Adipocyte (in vitro differentiated cells): ENCODE measurements at places on chromosomes 12 and 14.
A peak's percentile ranks its signal among the peaks of the same experiment; 100 is the strongest.

GRCh38 chr12:15717940-15718567 is 71.1 kb downstream of the EPS8 start:
- no peak for DNase-seq

GRCh38 chr14:37246427-37246829 is 48.7 kb downstream of the MIPOL1 start:
- DNase-seq, result peak; percentile 81

- DNase-seq, result peak; percentile 84
These were observed 1.2 kb upstream of the BMAL2 start for GRCh38 chr12:27331291-27331926.

DNA sequence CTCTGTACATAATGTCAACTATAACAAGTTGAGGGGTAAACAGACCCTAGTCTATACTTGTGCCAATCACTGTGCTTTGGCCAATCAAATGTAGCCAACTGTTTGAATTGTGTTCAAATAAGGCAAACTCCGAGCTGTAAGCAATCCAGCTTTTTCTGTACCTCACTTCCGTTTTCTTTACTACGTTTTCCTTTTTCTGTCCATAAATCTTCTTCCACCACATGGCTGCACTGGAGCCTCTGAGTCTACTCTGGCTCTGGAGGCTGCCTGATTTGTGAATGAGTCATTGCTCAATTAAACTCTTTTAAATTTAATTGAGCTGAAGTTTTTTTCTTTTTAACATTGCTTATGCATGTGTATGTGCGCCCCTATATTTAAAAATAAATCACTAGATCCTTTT is 29.7 kb downstream of the CLEC1A start:
- no peak for DNase-seq

DNA sequence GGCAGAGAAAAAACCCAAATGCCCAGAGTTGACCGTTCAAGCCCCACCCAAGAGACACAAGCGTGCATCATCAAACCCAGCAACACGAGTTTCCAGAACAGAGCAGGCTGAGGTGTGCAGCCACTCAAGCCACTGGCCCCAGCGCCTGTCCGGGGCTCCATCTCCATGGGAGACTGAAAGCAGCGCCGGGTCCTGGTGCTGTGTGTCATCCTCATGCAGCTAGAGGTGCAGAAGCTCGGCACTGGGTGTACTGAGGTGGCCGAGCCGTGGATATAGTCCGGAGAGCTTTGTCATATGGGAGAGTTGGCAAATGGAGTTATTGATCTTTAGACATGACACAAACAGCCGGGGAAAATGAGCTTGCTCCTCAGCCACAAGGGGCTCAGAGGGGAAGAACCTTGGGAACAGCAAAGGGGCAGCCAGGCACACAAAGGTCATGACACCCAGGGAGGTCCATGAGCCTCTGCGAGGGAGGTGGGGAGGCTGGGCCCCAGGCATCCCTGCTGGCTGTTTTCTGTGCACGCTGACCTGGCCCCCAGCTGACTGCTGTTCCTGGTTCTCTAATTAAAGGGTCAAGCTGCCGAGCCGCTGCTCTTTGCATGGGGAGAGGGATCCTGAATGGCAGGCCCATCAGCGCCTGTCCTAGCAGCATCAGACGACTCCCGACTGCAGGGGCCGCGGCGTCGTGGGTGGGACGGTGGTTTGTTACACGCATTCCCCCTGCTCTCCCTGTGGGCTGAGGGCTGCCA is 145.4 kb upstream of the SFSWAP start:
- DNase-seq, result no peak

DNA sequence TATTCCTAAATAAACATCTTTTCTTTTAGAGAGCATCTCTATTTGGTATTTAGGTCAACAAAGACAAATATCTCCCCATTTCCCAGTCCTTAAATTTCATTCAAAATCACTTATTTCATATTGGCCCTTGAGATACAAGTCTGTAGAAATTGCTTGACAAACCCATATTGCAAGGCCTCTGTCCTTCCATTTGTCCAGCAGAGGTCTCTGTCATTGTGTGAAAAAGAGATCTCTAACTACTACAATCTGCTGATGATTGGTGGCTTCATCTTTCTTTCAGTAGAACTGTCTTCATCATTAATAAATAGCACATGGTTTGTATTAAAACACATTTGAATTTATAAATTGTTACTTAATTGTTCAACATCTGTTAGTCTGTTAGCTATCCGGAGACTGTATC is 252.6 kb downstream of the ACSS3 start:
- DNase-seq, result peak; percentile 5

- DNase-seq, result peak; percentile 75
These were observed 256.0 kb downstream of the PPFIA2 start for GRCh38 chr12:81502912-81503695.

- peak; percentile 21 for DNase-seq
These were observed 128.9 kb downstream of the SNAPC1 start for GRCh38 chr14:61891170-61891569.

GRCh38 chr12:54475537-54475936 is 2.1 kb upstream of the GTSF1 start:
- DNase-seq, result peak; percentile 72

DNA sequence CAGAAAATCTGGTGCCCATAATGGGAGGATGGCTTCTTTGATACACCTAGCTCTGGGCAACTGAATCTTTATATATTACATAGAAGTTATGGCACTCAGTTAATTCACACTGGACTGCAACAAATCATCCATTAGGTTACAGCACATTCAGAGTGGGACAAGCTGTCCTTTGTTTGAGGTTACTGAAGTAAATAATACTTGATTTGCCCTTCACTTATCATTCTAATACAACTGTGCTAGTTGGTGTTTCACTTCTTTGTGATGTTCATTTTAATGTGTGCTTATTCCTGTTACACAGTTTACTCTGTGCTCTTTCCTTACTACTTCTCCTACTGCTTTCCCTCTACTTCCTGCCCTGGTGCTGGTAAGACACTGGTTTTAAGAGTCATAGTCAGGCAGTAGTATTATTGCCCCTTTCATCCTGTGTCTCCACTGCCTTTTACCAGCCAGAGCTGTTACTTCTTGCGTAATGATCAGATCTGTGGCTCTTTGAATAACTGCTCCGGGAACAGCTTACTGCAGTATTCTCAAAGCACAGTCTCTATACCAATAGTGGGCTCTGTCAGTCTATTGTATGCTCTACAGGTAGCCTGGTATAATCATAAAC is 36.4 kb upstream of the GXYLT1 start:
- DNase-seq, result peak; percentile 47

DNA sequence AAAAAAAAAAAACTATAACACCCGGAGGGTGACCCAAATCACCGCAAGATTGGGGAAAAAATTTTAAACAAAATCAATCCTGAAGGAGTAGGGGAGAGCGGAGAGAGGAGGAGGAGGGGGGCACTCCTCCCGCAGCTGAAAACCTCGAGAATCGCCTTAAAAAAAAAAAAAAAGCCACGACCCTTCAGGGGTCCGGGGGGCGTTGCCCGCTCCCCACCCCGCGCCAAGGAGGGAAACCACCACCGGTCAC is 254 bp downstream of the GTF2A1 start:
- no peak for DNase-seq

GRCh38 chr14:29815016-29815674 is 112.5 kb downstream of the PRKD1 start:
- no peak for DNase-seq

DNA sequence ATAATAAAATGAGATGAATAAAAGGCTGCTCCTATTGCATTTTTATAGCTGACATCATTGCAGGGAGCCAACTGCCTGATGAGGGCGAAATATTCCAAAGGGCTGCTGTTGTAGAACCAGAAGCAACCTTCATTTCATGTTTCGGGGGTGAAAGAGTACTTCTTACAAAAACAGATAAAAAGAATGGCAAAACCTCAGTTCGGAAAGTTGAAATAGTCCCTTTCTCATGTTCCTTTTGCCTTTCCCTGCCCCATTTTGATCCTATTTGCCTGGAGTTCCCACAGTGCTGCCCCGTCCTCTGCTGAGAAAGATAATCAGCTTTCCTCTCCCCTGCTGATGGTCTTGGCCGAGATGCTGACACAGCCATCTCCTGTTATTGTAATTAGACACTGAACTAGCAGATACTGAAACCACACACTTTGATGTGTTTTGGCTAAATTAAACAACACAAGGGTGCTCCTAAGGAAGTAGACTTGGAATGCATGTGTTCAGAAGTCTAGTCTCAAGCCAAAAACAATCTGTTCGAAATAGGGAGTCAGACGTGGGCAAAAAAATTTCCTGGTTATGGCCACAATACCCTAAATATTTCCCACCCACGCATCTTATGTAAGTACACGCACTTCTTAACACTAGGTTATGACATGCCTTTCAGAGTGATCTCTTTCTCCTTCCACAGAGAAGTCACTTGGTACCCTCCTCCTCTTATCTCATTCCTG is 117.2 kb downstream of the PPM1H start:
- peak; percentile 55 for DNase-seq

GRCh38 chr12:131213896-131214442 is 260.3 kb downstream of the ADGRD1 start:
- no peak for DNase-seq

DNA sequence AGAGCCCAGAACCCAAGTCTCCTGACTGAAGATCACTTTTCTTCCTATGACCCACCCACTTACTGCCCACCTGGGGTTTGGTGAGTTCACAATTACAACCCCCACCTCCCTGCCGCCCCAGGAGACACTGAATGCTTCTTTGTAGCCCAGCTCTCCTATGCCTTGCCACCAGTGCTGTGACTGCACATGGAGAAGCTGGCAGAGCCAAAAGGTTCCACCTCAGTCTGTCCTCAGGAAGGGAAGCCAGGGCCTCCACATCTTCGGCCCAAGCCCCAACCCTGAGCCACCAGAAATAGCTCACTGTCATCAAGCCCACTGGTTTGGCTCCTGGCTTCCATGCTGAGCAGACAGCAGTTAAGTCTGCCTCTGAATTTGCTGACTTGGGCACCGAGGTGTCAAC is 25.6 kb downstream of the OTUB2 start:
- no peak for DNase-seq

- DNase-seq, result peak; percentile 74
These were observed at the start of the genes FOXA1 and TTC6 for GRCh38 chr14:37594971-37595808. Gene FOXA1, minus strand, starts transcription at chr14:37595249. Its CDS starts 277 bp downstream, at chr14:37594972. Gene TTC6, plus strand, starts transcription at chr14:37595629. Its CDS starts 26,436 bp downstream, at chr14:37622065.

- DNase-seq, result no peak
These were observed 54.7 kb downstream of the RPS6KA5 start for GRCh38 chr14:91005716-91006115.

GRCh38 chr12:115802767-115803166 is 474.7 kb downstream of the MED13L start:
- no peak for DNase-seq

GRCh38 chr14:83290447-83290846 is 1756.8 kb upstream of the SEL1L start:
- no peak for DNase-seq

DNA sequence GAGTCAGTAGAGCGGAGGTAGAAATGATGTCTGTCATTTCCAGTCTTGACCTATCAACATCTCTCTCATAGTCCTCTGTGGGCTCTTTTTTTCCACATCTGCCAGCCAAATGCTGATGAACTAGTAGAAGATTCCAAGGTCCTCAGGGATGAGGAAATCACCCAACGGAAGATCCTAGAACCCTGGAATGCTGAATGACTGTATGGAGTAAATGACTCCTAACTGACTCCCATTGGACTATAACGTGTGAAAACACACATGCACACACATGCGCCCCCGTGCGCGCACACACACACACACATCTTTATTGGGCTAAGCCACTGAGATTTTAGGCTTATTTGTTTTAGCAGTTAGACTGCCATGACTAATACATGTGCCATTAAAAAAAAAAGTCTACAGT is 159.2 kb downstream of the MYRFL start:
- no peak for DNase-seq

GRCh38 chr14:96042248-96042930 is 3.2 kb downstream of the C14orf132 start:
- DNase-seq, result peak; percentile 72

DNA sequence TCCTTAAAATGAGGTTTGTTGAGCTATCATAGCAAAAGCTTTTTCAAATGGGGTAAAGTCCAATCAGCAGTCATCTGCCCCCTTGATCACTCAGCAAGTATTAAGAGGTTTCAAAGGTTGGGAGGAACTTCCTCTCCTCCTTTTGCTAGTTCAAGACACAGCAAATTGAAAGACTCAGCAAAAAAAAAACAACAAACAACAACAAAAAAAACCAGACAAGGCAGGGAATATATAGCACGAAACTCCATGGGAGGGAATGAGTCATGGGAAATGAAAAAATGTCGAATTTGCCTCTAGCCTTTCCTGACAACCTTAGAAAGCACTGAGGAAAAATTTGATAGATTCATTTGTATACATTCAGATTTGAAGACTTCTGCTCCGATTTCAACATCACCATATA is 1.6 kb upstream of the SLC7A8 start:
- DNase-seq, result peak; percentile 70

- DNase-seq, result no peak
These were observed 5.1 kb downstream of the E2F7 start for GRCh38 chr12:77060136-77060882.

DNA sequence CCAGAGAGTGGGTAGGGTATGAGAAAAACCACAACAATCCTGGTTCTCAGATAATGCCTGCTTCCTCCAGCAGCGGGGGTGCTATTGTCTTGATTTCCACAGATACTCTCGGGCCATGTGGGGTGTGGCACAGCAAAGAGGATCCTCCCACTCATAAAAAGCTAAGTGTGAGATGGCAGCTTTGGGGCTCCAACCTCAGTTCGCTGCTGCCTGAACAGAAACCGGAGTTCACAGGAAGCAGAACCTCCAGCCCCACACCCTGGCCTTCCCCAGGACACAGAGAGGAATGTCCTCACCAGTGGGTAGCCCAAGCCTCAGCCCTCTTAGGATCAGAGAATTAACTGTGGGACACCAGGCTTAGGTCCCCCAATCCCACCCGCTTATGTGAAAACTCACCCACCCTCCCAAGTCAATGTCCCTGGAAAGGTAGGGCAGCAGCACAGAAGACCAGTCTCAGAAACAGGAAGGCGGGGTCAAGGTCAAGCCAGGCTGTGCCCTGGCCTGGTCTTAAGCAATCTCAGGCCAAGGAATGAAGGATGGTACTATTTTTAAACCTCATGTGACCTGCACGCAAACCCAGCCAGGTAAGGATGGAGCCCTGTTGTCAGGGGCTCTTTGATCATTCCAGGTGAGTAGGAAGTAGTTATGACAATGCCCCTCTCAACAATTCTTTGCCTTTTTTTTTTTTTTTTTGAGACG is 9.0 kb downstream of the KCTD10 start:
- no peak for DNase-seq

- DNase-seq, result no peak
These were observed 36.2 kb downstream of the GCN1 start for GRCh38 chr12:120158351-120158750.

DNA sequence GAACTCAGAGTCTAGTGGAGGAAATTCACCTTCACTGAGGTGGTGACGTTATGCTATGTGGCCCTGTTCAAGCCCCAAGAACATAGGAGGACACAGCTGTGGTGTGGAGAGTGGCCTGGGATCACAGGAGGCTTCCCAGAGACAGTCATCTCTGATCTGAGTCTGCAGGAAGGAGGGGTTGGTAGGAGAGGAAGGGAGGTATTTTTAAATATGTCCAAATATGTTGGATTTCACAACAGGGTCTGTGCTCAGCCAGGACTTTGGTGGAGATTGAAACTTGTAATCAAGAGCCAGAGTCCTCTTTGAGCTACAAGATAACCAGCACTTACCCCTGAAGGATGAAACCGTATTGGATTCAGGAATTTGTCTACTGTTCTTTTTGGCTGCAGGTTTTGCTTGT is 26.4 kb upstream of the MED13L start:
- peak; percentile 80 for DNase-seq

- DNase-seq, result no peak
These were observed 1.2 kb downstream of the SART3 start for GRCh38 chr12:108559748-108560147.
